ENCODE measurements at places on chromosomes 1 and 21.

- peak; percentile 71 for DNase-seq
These were observed 30.8 kb upstream of the ABCG1 start for GRCh38 chr21:42187976-42188653.

DNA sequence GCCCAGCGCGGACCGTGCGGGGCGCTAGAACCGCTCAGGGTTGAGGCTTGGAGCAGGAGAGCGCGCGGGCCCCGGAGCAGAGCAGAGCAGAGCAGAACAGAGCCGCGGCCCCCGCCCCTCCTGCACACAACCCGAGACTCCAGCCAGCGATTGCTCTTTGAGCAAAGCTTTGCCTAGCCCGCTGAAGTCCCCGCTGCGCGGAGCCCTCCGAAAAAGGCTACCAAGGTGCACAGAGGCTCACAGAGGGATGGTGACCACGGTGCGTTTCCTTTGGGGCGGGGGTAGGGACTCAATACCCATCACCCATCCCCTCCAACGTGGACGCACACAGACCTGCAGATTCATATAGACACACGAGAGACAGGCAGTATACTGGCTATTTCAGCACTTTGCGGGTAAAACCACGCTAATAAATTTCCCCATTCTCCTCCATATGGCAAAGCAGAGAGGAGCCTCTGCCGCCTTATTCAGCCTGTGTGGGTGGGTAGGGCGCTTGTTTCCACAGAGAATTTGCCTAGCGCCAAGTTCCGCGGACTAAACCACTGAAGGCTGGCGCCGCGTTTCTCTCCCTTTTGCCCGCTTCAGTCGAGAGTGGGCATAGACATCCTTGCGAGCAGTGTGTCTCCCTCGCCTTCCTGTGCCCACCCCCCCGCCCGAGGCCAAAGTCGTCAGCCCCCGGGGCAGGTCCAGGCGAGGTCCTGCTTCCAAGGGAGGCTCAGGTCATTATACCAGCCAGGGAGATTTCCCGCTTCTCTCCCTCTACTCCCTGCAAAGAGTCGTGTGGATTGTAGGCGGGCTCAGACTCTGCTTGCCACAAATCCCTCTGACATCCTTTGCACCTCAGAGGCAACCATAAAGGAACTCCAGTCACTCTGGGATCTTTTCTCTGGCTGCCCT lies 8.5 kb downstream of the HLX start:
- no peak for DNase-seq

- DNase-seq, result no peak
These were observed 23.8 kb downstream of the CLIC4 start for GRCh38 chr1:24768873-24769605.

DNA sequence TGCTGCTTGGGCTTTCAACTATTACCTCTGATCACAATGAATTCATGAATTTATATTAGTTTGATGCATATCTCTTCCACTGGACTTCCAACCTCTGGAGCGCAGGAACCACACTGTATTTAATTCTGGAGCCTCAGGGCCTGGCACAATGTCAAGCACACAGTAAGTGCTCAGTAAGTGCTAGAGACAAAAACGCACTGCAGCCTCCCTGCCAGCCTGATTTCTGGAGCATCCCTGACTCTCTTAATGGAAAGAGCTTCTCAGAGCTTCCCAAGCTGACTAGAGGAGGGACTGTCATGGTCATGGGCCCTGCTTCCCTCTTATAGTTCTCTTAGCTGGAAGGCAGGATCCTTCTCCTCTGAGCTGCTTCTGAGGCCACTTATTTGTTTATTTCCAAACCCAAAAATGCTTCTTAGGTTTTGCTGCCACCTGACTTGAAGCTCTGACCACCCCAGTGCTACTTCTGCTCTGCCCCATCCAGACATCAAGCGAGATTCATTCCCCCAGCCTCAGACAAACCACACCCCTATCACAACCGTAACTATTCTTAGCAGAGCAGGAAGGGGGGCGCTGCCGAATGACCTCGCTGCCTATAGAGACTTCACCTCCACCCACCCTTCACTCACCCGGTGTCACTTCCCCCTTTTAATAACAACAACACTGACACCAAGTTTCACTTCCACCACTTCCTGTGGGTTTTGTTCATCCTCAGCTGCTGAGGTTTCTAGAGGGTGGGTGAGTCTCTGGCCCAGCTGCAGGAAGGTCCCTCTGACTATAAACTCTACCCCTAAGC lies 33.6 kb downstream of the NUAK2 start:
- peak; percentile 70 for DNase-seq

- DNase-seq, result no peak
These were observed 20.9 kb downstream of the RCAN1 start for GRCh38 chr21:34593954-34594531.

DNA sequence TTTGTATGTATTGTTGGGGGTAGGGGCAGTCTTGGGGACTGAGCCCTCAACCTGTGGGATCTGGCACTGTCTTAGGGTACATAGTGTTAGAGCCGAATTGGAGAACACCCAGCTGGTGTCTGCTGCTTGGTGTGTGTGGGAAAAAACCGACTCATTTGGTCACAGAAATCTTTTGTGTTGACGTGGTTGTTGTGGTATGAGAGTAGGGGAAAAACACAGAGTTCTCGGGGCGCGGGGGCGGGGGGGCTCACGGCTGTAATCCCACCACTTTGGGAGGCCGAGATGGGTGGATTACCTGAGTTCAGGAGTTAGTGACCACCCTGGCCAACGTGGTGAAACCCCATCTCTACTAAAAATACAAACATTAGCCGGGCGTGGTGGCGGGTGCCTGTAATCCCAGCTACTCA lies 15.3 kb upstream of the SRSF10 start:
- DNase-seq, result no peak

Measured in activated naive CD4-positive, alpha-beta T cell treated with anti-CD3 and anti-CD28 coated beads, Interleukin-2, amount 50 U/mL, for 72 hours (primary cell).